ENCODE measurements at places on chromosomes 7 and 10.

GRCh38 chr10:25294032-25294926, 119.5 kb downstream of the GPR158 start:
- DNase-seq: no peak

DNA sequence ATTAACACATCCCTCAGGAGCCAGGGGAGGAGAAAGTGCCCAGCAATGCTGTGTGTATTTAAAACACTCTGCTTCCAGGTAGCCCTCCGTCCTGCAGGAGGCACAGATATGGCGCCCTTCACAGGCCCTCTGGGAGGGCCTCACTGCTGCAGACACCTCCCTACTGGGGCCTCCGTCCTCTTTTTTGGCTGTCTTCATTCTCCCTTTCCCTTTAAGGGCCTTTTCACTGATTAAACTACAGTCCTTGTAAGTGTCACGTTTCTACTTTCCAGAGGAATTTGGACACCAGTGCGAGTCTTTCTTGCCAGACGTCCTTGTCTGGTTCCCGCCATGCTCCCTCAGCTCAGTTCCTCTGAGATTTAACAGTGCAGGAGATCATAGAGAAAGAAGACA, 39.7 kb upstream of the MKRN1 start:
- DNase-seq: no peak

DNA sequence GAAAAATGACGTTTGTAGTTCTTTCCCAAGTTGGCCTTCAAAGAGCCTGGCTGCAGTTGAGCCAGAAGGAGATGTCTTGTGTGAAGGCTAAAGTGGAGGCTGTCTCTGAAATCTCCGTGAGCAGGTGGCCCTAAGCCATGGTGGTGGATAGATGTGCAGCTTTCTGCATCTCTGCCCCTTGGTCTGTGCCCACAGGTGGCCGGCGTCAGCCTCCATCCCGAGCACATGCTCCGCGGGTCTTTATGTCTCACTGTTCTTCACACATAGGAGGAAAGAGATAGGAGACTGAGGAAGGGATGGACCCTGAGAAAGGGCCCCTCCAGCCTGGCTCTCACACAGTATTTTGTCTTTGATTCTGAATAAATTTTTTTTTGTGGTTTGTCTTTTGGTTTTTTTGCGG, 30.3 kb upstream of the SLC26A4 start:
- DNase-seq: no peak

- no peak for DNase-seq
Measured at GRCh38 chr7:124251636-124252035, 218.8 kb upstream of the TMEM229A start.

DNA sequence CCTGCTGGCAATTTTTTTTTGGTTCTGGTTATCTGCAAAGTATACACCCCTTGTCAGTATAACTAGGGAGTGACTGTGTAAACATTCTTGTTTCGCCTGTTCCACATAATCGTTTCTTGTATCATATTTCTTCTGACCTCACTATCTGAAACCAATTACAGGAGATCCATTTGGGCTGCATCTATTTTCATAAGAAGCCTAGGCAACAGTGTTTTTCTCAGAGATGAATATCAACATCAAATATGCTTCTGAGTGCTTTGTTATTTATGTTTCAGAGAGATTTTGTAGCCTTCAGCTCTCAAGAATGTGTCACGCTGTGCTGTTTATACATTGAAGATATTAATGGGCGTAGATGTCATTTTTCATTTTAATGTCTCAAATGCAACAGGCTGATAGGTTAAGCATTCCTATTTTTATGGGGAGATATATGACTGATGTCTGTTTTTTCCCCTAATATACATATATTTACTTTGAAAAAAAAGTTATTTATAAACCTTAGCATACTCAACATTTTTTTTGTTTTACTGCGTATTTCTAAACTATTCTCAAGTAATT, 115.5 kb downstream of the FOXP2 start:
- no peak for DNase-seq

DNA sequence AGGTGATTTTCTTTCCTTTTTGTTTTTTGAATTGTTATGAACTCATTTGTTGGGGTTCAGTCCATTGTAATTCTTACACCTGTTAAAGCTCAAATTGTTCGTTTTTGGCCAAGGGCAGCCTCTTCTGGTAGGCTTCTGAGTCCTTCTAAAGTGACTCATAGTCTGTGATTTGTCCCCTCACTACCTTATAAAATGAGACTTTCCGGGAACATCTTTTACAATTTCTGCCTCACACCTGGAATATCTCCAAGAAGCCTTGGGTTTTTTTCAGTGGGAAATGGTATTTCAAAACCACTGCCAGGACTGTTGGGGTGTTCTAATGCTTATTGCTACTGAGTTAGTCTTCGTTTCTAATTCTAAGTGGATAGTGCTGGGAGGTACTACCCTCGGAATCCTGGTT, 56.7 kb downstream of the BMPR1A start:
- no peak for DNase-seq

All from nucleus accumbens (tissue), 56 donors.